Caudate nucleus (tissue), 63 donors: ENCODE measurements at places on chromosomes 5 and 9.

- DNase-seq: no peak
Measured at GRCh38 chr5:57717555-57717954, 234.9 kb upstream of the ACTBL2 start.

GRCh38 chr5:54388409-54388808, 67.1 kb upstream of the HSPB3 start:
- DNase-seq: no peak

- no peak for DNase-seq
Measured at GRCh38 chr5:103929338-103930013, 366.9 kb upstream of the NUDT12 start.

DNA sequence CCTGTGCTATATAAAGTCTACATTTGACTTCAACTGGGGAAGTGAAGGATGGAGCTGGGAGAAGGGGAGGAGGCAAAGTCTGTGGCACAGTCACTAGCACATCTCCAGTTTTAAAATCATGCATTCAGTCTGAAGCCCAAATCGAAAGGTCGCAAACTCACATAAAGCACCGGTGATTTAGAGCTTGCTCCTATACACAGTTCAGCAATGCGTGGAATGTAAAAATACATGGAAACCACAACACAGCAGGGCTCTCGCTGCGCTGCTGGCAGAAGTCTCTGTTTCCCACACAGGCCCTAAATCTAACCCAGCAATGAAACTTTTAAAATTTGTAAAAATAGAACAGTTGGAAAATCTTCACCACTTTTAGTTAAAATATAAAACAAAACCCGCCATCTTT, 68.2 kb downstream of the EBF1 start:
- DNase-seq: no peak

DNA sequence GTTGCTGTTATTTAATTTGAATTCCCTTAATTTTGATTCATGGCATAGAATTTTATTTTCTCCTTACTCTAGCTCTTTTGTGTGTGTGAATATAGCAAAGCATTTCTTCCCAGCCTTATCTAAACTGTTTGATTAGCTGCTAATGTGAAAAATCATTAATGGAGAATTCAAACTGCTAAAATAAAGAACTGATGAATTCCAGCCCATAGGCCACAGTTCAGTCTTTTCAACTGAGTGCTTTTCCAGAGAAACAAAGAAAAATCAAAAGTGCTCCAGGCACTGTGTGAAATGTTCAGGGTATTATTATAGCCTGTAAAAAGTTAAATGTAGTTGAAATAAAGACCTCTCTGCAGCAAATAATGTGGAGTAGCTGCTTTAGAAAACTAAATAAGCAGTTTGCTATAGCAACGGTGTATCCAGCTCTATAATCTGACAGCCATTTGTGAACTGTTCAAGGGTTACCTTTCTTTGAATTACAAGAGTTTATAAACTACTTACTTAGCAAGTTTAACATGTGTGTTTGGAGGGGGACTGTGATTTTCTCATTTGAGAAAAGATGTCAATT, 123.8 kb downstream of the GIN1 start:
- no peak for DNase-seq

DNA sequence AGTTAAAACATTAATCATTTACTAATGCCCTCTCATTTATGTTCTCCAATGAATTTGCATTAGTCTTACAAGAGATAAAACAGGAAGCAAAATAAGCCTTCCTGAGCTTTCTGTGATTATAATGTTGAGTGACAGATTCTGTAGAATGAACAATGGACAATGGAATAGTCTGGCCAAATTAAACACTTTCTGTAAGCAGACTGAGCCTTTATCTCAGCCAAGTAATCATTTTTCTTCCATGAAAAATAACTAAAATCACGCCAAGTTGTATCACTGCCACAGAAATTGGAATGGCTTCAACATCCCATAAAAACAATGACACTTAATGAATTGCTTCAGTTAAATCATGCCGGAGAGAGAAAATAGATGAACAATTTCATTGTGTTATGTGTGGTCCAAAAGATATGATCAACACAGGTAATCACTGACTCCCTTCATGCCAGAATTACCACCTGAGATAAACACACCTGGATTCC, 63.0 kb downstream of the TSSK1B start:
- DNase-seq: no peak

- no peak for DNase-seq
Measured at GRCh38 chr5:173498286-173498685, 118.2 kb downstream of the BOD1 start.

GRCh38 chr9:127927988-127928675, 2.4 kb downstream of the PIP5KL1 start:
- DNase-seq: no peak

DNA sequence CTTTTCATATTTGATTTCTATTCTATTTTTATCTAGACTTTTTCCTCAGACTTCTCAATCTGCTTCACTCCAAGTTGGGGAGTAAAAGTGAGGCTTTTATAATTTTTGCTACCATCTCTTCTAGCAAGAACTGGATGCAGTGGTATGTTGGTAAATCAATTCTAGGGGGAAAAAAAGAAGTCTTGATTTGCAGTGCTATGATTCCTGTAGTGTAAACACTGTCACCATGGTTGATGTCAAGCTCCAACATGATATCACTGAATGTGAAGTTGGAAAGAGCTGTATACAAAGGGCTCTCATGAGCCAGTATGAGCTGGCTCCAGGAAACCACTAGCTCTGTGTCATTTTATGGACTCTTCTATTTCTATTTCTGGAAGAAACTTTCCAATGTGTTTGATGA, 439.2 kb downstream of the NTRK2 start:
- no peak for DNase-seq

GRCh38 chr9:33012328-33013069, 11.1 kb upstream of the APTX start:
- DNase-seq: no peak

GRCh38 chr5:145938776-145939539, 2.6 kb downstream of the SH3RF2 start:
- no peak for DNase-seq

- DNase-seq: no peak
Measured at GRCh38 chr5:74235552-74235951, 405.0 kb downstream of the ENC1 start.

GRCh38 chr5:153860195-153860886, 178.4 kb downstream of the FAM114A2 start:
- no peak for DNase-seq

- DNase-seq: no peak
Measured at GRCh38 chr5:141834331-141834730, 43.9 kb downstream of the PCDH1 start.

- no peak for DNase-seq
Measured at GRCh38 chr9:68708513-68708912, 3.5 kb downstream of the PIP5K1B start.

GRCh38 chr5:57531333-57531732, 48.7 kb upstream of the ACTBL2 start:
- DNase-seq: no peak

DNA sequence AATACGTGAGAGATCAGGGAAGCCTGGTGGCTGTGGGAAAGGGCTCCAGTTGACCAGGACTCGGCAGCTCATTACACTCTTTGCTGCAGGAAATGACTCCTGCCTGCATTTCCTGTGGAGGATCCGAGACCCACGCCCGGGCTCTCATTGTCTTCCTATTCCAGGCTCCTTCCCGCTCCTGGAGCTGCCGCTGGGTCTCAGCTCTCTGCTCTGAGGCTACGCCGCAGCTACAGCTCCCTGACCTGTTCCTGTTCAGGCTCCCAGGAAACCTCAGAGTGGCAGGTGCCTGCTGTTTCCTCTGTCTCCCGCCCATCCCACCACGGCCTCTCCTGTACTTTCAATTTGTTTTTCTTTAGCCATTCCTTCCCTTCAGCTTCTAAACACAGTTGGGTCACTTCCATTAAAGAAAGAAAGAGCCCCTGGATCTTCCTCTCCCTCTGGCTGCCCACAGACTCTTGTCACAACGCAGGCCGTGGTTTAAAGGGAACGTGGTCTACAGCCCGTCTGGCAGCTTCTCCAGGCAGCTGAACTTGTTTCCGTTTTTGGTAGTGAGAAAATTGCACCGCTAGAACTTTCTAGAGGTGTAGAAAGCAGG, 71.5 kb downstream of the IL6ST start:
- DNase-seq: no peak

GRCh38 chr5:159463590-159464321, 133.5 kb upstream of the IL12B start:
- no peak for DNase-seq

DNA sequence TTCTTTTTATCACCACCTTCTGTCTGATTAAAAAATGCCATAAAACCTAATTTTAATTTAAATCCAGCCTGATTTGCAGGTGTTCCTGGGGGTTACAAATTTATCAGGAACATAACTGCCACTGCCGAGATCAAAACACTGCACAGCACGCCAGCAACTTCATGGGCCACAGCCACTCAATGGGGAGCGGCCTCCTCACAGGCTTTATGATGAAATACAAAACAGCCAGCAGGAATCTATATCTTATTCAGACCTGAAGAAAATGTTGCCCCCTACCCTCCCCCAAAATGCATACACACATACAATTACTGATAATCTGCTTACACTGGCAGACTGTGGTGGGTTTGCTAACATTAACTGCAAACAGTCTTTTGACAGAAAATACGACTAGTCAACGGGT, 151.7 kb upstream of the POU5F2 start:
- no peak for DNase-seq

GRCh38 chr9:130779153-130779855, 55.8 kb upstream of the ABL1 start:
- peak; percentile 24 for DNase-seq

DNA sequence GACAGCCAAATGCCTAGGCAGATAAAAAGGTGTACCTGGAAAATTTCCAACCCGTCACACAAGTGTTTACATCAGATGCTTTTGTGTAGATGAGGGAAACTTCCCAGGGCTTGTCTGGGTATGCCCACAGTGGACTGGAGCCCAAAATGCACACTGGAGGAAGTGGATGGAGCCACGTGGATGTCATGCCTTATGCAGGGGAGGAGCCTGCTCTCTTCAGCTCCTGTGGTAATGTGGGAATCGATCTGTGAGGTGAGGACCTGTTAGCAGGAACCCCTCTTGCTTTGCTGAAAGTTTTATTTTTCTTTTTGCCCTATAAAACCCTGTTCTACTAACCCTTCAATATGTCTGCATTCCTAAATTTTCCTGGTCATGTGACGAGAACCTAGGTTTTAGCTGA, 439.2 kb upstream of the CDH9 start:
- DNase-seq: no peak

- DNase-seq: no peak
Measured at GRCh38 chr5:76594107-76594506, 29.1 kb downstream of the F2RL2 start.

- DNase-seq: no peak
Measured at GRCh38 chr9:17536027-17536426, 42.8 kb upstream of the SH3GL2 start.
